Adipocyte (in vitro differentiated cells): ENCODE measurements at places on chromosomes 1 and 21.

DNA sequence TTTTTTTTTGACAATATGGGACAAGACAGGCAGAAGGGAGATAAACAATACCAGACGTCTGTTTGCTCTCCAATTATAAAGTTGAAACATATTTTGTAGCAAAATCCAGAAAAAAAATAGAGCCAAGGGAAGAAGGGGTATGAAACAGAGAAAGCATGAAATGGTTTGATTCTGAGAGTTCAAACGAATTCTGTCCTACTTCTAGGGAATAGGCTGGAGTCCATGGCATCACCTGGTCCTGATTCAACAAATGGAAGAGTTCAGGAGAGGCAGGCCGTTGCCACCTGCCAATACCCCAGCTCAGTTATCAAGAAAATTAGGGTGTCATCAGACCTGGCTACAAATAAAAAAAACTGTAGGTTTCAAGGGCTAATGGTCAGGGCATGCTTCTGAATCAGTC is 71.8 kb downstream of the CLSTN1 start:
- DNase-seq, result no peak

- no peak for DNase-seq
Measured at GRCh38 chr1:244161236-244161510, 110.1 kb downstream of the ZBTB18 start.

DNA sequence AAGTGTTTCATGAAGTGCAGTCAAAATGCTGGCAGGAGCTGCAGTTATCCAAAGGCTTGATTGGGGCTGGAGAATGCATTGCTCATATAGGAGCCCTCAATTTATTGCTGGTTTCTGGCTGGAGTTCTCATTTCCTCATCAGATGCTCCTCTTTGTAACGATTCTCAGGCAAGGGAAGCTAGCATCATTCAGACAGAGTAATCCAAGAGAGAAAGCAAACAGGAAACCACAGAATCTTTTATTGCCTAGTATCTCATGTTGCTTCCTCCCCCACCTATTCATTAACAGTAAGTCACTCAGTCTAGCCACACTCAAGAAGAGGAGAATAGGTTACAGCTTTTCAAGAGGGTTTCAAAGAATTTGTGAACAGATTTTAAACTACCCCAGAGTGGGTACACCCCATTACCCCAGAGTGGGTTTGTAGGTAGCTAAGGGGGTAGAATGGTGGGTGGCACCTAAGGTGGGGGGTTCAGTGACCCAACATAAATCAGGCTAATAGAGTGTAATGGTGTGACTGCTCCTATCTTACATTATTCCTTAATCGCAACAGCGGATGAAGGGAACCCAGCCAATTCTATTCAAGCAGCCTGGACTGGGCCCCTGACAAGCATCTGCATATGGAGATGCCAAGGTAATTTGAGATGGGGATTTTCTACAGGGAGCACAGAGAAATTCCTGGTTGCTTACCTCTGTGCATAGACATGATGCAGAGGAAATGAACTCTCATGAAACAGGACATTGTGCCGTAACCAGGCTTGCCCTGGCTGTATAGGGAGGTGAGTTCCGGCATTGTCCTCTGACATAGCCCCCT is 67.1 kb downstream of the KCNJ15 start:
- no peak for DNase-seq

GRCh38 chr1:3021801-3022401 is 634 bp downstream of the ACTRT2 start:
- DNase-seq, result no peak

- DNase-seq, result peak; percentile 65
Measured at GRCh38 chr1:37989361-37989930, 376 bp downstream of the SF3A3 start.

- DNase-seq, result no peak
Measured at GRCh38 chr1:153661111-153661708, 2.7 kb downstream of the SNAPIN start.

- DNase-seq, result no peak
Measured at GRCh38 chr1:981491-981954, 370 bp downstream of the PERM1 start.

DNA sequence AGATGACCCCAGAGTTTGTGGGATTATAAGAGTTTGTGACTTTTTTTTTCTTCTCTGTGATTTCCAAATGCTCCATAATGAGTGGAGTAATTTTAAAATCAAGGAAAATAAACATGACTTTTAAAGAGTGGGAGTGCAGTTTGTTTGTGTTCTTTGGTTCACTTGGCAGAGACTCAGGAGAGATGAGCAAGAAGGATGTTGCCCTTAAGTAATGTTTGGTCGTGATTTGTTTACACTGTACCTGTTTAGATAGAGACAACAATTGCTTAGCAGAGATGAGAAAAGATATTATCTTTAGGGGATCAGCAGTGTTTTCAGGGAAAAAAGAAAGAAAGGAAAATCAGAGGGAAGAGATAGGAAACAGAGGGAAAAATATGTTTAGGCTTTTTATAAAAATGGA is 170.8 kb downstream of the ADSS2 start:
- DNase-seq, result peak; percentile 61

GRCh38 chr1:201149400-201149799 is 4.9 kb downstream of the TMEM9 start:
- DNase-seq, result peak; percentile 44

- no peak for DNase-seq
Measured at GRCh38 chr1:143748906-143749305, 222.9 kb downstream of the FAM72C start.

DNA sequence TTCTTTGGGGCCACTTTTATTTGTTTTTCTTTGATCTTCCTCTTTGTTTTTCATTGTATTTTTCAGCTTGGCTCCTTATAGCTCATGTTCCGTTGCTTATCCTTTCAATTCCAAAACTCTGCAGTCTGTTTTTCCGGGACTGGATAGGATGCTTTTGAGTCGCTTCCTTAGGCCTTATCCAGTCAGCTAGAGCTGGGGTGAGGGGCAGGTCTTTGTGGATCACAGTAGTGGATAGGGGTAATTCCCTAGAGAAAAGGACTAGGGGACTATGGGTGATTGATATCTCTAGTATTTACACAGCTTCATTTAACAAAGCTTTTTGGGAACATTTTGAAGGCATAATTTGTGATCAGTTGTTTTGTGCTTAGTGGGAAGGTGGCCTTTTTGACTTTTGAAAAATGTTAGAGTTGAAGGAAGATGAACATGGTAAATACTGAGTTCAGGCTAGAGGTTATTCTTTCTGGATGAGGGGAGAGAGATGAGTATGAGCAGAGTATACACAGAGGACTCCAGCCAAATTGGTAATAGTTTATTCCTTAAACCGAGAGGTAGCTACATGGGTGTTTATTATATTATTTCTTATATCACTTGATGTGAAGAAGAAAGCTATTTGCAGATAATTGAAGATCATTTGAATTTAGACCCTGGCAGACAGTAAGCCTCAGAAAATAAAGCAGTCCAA is 22.5 kb downstream of the CEP350 start:
- DNase-seq, result no peak
